HepG2 (cell line): ENCODE measurements at places on chromosomes 7 and 10. TPM values are rescaled to one million over a fixed set of nuclear protein-coding genes. Genes with fewer than 3 reads are reported as not detected.

Gene TMEM176A
- total RNA-seq: not detected in 2 replicates

DNA sequence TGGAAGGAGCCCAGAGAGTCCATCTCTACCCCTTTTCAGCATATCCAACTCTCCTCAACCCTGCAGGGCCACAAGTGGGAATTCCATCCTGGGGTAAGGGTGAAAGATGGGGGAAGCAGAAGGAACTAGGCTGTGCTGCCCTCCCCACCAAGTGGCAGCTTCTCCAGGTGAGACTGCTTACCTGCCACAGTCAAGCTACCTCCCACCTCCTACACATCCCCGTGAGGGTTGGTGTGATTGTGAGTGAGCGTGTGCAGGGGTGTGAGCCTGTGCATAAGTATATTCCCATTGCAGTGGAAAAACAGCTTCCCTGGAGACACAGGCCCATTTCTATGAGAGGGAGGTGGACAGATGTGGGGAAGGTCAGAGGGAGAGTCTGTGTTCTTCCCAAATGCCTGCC lies 376.6 kb downstream of the PLXNA4 start:
- H3K27ac ChIP-seq: no peak overlapping the region
- no peaks in the 10 kb centered on the region for H3K36me3 ChIP-seq
- H3K27me3 ChIP-seq: peaks cover 25% of the 10 kb centered on the region; the same call in 2 of the 3 replicates
- peaks cover 21% of the 10 kb centered on the region for H3K4me1 ChIP-seq
- H3K4me3 ChIP-seq: no peak overlapping the region

DNA sequence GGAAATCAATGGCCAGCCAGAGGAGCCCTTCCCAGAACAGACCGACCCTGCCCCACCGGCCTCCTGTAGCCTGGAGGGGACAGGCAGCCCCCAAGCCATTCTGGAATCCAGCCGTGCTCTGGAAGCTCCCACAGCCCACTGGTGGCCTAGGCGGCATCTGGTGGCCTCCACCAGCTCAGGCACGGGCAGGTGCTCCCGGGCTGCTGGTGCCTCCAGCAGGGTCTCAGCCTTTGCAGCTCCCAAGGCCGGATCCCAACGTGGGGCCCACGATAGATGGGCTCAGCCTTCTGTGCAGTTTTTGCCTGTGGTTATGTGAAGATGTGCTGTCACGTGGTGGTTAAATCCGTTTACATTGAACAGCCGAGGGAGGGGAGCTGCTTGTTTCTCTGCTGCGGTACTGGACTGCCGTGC lies 44.4 kb downstream of the JAKMIP3 start:
- H3K27me3 ChIP-seq: peaks cover 33% of the 10 kb centered on the region; the same call in 2 of the 3 replicates
- no peak for DNase-seq
- H3K36me3 ChIP-seq: no peaks in the 10 kb centered on the region
- no peak overlapping the region for H3K27ac ChIP-seq

- peaks cover 21% of the 10 kb centered on the region for H3K4me1 ChIP-seq
- no peak overlapping the region for H3K27ac ChIP-seq
- DNase-seq: no peak
- no peaks in the 10 kb centered on the region for H3K36me3 ChIP-seq
Observed at GRCh38 chr7:28940741-28941384, 17.3 kb downstream of the TRIL start.

Gene TBXAS1
- 4.0 and 6.1 TPM in 2 replicates for total RNA-seq

DNA sequence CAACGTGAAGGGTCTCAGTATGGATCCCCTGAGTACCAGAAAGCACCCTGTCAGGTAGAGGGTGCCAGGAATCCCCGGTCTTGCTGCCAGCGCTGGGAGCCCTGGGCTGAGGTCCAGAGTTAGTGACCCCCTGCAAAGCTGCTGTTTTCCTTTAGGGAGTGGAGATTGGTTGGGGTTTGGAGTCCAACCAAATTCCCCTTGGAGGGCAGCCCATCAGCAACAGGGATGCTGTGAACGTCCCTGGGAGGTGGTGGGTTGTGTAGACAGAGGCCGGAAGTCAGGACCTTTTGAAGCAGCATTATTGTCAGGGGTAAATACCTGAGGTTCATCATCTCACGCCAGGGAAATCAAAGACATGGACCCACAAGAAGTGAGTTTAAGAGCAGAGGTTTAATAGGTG lies 104.2 kb downstream of the COL26A1 start:
- no peak overlapping the region for H3K4me3 ChIP-seq
- no peaks in the 10 kb centered on the region; the same call in 1 of the 2 replicates for H3K27me3 ChIP-seq
- no peak overlapping the region for H3K27ac ChIP-seq
- peaks cover 11% of the 10 kb centered on the region for H3K4me1 ChIP-seq
- DNase-seq: no peak

GRCh38 chr7:41116337-41116736 lies 586.6 kb downstream of the INHBA start:
- no peaks in the 10 kb centered on the region for H3K4me1 ChIP-seq
- DNase-seq: no peak

GRCh38 chr7:123724817-123725253 lies 24.0 kb downstream of the WASL start:
- no peaks in the 10 kb centered on the region for H3K27me3 ChIP-seq
- peaks cover 90% of the 10 kb centered on the region for H3K4me1 ChIP-seq
- DNase-seq: no peak
- peak overlapping the region; percentile 1; the same call in 1 of the 2 replicates for H3K4me3 ChIP-seq

DNA sequence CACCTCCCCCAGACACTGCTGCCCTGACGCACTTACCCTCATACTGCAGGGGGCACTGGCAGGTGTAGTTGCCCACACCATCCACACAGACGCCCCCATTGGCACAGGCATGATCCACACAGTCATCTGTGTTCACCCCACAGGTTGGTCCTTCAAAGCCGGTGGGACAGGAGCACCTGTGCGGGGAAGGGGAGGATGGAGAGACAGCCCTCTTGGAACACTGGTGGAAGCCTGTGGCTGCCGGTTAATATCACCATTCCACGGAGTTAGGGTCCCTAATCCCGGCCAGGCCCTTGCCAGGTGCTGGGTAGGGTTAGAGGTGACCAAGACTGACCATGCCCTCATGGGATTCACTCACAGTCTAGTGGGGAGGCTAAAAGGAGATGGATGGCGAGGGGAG lies 171.8 kb downstream of the SLIT1 start:
- H3K4me3 ChIP-seq: no peak overlapping the region
- no peaks in the 10 kb centered on the region for H3K36me3 ChIP-seq
- peaks cover 18% of the 10 kb centered on the region; the same call in 2 of the 3 replicates for H3K27me3 ChIP-seq
- no peak overlapping the region for H3K27ac ChIP-seq

DNA sequence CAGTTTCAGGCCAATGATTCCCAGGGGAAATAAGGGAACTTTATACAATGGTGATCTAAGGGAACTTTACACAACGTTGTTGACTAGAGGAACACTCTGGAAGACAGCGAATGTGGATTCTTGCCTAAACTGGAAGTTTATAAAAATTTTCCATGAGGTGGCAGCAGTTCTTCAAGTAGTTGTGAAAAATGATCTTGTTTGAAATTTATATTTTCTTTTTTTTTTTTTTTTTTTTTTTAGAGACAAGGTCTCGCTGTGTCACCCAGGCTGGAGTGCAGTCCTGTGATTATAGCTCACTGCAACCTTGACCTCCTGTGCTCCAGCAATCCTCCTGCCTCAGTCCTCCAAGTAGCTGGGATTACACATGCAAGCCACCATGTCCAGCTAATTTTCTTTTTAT lies 32.1 kb upstream of the GTF2I start:
- no peaks in the 10 kb centered on the region for H3K36me3 ChIP-seq
- H3K27ac ChIP-seq: no peak overlapping the region
- peak; percentile 46 for DNase-seq
- peaks cover 45% of the 10 kb centered on the region for H3K4me1 ChIP-seq
- no peak overlapping the region for H3K4me3 ChIP-seq

GRCh38 chr7:97104719-97105238 lies 12.7 kb upstream of the SDHAF3 start:
- H3K27me3 ChIP-seq: no peaks in the 10 kb centered on the region
- H3K4me1 ChIP-seq: no peaks in the 10 kb centered on the region; the same call in 1 of the 2 replicates
- peak; percentile 65 for DNase-seq
- no peaks in the 10 kb centered on the region for H3K36me3 ChIP-seq

DNA sequence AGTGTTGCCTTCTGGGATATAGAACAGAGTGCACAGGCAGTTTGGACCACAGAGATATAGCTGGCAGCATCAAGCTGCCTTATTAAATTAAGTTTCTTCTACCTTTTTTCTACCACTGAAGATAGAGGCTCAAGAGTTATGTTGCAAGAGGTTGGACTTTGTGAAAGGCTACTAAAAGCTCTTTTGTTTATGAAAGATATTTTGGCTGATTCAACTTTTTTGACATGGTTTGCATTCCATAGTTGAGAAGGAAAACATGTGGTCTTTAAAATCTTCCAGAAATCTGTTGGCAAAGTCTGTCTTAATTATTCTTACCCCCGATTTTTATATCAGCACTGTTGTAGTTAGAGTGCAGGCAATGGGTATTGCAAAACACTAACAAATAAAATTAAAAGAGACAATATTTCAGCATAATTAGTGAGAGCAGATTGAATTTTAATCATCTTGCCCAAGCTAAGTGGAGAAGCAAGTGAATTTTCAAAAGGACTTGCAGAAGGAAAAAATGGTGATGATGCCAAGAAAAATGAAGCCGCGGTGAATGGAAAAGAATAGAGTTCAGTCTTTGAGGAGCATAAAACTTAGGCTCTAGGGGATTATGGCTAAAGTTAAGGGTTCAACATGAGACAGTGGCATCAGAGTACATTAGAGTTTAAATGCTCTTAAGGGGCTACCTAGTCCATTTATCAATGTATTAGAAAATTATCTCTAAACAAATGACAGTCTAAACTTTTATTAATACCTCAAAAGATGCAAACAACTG lies 450.9 kb upstream of the CNTNAP2 start:
- no peaks in the 10 kb centered on the region for H3K27me3 ChIP-seq
- H3K36me3 ChIP-seq: no peaks in the 10 kb centered on the region
- H3K27ac ChIP-seq: no peak overlapping the region

Gene ATP6V0E2
- total RNA-seq: 142 and 203 TPM in 2 replicates

Gene WNT2
- total RNA-seq: not detected in 2 replicates

GRCh38 chr10:4838743-4839142 lies 12.7 kb downstream of the AKR1E2 start:
- DNase-seq: no peak
- H3K27me3 ChIP-seq: peaks cover 8% of the 10 kb centered on the region
- H3K4me1 ChIP-seq: no peaks in the 10 kb centered on the region; the same call in 1 of the 2 replicates
- no peak overlapping the region for H3K27ac ChIP-seq
- H3K4me3 ChIP-seq: no peak overlapping the region
- no peaks in the 10 kb centered on the region for H3K36me3 ChIP-seq

Gene TCERG1L
- total RNA-seq: not detected in 2 replicates

- no peak overlapping the region for H3K27ac ChIP-seq
- no peaks in the 10 kb centered on the region for H3K36me3 ChIP-seq
- no peak for DNase-seq
- peaks cover 40% of the 10 kb centered on the region for H3K4me1 ChIP-seq
- no peaks in the 10 kb centered on the region for H3K27me3 ChIP-seq
Observed at GRCh38 chr10:127298381-127298780, 102.0 kb upstream of the INSYN2A start.

DNA sequence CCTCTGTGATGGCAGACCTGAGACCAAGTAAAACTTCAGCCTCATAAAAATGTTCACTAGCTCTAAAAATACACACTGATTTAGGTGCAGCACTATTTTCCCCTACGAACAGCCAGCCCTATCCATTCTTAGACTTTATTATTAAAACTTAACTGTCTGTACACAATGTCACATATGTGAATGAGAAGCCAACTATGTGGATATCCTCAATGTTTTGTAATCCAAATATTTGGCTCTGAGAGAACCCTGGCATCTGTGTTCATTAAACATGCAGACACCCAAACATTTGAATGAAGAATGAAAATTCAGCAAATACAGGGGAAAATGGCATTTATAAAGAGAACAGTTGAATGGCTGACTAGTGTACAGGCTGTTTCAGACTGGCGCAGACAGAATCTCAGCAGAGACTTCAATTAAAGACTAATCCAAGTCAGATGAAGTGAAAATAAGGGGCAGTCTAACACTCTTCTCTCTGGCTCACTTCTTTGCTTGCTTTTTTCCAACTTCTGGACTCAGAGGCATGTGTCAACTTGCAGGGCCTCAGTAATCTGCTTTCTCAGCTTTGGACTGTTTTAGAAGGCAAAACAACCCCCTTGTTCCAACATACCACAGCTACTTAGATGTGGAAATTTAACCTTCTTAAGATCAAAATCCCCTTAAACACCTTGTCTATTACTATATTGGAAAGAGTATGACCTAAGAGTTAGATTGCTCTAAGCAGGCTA lies 47.4 kb upstream of the FAM180A start:
- H3K27me3 ChIP-seq: no peaks in the 10 kb centered on the region; the same call in 2 of the 3 replicates
- DNase-seq: no peak
- H3K4me1 ChIP-seq: no peaks in the 10 kb centered on the region
- no peak overlapping the region for H3K27ac ChIP-seq

DNA sequence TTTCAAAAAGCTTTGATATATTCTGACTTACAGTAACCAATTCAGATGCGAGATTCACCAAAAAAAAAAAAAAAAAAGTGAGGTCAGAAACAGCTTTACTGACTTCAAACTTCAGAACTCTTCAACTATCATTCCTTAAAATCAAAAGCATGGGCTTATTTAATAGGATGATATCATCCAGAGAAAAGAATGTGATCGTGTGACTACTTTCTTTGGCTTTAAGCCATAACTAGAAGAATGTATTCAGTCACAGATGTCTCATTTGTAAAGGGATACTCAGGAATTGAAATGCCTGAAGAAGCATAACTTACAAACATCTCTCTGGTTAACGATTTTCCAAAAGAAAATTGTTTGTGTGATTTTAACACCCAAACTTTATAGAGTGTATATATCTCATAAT lies 11.5 kb downstream of the TPK1 start:
- H3K36me3 ChIP-seq: no peaks in the 10 kb centered on the region
- H3K27ac ChIP-seq: no peak overlapping the region
- H3K4me1 ChIP-seq: no peaks in the 10 kb centered on the region
- no peak for DNase-seq
- no peaks in the 10 kb centered on the region for H3K27me3 ChIP-seq

Gene BCAP29
- 27.8 and 35.6 TPM in 2 replicates for total RNA-seq

Gene TLX1
- total RNA-seq: 0.07 TPM in 2 replicates

- H3K4me1 ChIP-seq: no peaks in the 10 kb centered on the region
- H3K27me3 ChIP-seq: no peaks in the 10 kb centered on the region
- no peak for DNase-seq
- H3K36me3 ChIP-seq: no peaks in the 10 kb centered on the region
Observed at GRCh38 chr7:8818406-8818805, 385.0 kb downstream of the NXPH1 start.
